ENCODE measurements at places on chromosomes 5 and 9. TPM values are rescaled to one million over a fixed set of nuclear protein-coding genes. Genes with fewer than 3 reads are reported as not detected.

Gene TYRP1
- 0.02 TPM for polyA plus RNA-seq

Gene COL5A1
- polyA plus RNA-seq, result 54.6 TPM

Gene MYMK
- not detected for polyA plus RNA-seq

Gene PAX5
- 0.02 TPM for polyA plus RNA-seq

Gene GRM6
- polyA plus RNA-seq, result not detected

Gene PROB1
- 0.65 TPM for polyA plus RNA-seq

Gene CDC14B
- polyA plus RNA-seq, result 14.9 TPM

Gene GDA
- polyA plus RNA-seq, result 0.02 TPM

Gene S100Z
- 0.08 TPM for polyA plus RNA-seq

Gene CDX1
- 0.18 TPM for polyA plus RNA-seq

Gene FGF10
- polyA plus RNA-seq, result 8.7 TPM

Gene KCNT1
- 1.9 TPM for polyA plus RNA-seq

DNA sequence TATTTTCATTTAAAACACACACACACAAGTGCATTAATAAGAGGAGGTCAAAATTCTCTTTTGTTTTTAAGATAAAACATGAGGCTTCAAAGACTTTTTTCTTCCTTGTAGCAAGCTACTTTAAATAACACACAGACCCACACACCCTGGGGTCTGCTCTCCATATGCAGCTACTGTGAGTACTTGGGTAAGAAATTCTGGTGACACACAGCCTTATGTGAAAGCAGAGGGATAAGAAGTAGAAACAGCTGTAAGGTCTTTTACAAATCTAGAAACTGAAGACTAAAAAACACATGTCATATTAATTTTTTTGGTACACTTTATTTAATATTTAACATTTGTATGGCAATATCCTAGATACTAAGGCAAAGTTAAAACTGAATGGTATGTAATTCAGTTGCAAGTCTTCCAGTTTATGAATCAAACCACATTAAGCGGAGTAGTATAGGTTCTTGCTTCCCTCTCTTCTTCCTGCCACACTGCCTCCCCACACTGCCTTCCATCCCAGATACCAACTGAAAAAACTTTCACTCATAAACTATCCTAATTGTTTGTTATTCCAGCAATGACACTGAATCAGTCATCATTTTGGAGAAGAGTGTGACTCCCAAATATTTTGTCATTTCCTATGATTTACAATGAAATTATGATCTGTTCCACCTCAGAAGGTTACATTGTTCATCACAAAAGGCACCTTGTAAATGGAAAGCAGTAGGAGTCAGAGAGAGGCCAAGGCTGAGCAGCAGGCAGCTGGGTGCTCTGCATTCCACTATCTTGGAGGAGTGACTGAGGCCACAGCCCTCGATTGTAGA, 92.0 kb downstream of the PLCXD3 start:
- DNase-seq, result no peak

DNA sequence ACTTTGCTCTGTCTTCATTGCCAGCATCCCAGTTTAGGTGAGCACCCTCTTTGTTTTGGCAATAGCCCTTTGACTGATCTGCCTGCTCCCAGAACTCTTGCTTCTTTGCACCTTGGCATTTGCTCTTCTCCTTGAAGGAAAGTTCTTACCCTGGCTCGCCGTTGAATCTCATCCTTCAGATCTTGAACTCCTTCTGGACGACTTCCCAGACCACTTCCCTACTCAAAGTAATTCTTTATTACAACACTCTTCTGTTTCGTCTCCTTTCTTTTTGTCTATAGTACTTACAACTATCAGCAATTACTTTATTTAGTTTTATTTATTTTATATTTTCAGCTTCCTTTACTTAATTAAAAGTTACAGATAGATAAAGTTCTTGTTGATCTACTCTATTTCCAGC, 1510.1 kb downstream of the MAT2B start:
- no peak for DNase-seq

GRCh38 chr9:126830827-126831226, 26.0 kb downstream of the ZBTB43 start:
- no peak for DNase-seq

DNA sequence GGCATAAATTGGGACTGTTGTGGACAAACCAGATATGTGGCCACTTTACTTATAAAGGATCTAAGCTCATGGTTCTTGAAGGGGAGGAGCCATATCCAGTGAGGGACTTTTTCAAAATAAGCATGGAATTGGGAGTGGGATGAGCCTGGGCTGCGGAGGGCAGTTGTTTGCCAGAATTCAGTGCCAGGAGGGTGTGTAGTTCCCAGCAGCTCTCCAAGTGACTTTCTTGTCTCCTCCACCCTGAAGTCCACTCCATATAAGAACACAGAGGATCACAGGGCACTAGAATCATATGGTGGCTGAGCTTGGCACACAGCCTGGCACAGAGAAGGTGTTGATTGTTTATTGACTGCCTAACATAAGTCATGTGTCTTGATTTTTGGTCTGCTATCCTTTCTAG, 121.1 kb downstream of the CAVIN4 start:
- no peak for DNase-seq

- DNase-seq, result no peak
Measured at GRCh38 chr5:31107091-31107518, 86.4 kb upstream of the CDH6 start.

GRCh38 chr5:154934881-154935280, 3.1 kb downstream of the GEMIN5 start:
- DNase-seq, result no peak

- DNase-seq, result peak; percentile 83
Measured at GRCh38 chr9:124617477-124618141, 110.4 kb upstream of the NR5A1 start.

GRCh38 chr5:123124859-123125595, 36.0 kb downstream of the PRDM6 start:
- DNase-seq, result no peak

DNA sequence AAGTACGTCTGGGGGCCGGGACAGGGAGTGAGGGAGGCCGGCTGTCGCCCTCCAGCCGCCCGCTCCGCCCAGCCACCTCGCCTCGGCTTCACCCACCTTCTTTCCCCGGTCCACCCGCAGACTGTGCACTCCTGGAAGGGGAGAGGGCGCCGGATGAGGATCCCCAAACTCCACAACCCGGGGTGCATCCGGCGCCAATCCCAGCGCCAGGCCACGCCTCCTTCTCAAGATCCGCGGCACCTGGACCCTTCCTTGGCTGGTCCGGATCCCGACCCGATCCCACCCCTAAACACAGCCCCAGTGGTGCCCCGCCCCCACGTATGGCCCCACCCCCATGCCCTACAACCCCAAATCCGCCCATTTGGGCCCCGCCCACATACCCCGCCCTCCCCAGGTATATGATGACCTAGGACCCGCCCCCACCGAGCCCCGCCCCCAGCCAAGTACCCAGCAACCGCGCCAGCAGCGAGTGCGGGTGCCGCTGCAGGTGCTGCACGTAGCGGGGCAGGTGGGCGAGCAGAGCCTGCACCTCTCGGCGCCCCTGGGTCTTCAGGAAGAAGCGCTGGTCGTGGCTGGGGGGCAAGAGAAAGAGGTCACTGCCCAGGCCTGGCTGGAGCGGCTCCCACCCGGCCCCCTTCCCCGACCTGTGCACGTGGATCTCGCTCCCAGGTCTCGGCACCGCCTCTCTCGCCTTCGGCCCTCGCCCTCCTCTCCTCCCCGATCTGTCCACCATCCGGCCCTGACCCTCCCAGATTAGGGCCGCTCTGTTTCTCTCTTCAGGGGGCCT, 3.2 kb downstream of the PIP5KL1 start:
- peak; percentile 32 for DNase-seq

- no peak for DNase-seq
Measured at GRCh38 chr9:112700085-112700484, 17.8 kb downstream of the INIP start.

DNA sequence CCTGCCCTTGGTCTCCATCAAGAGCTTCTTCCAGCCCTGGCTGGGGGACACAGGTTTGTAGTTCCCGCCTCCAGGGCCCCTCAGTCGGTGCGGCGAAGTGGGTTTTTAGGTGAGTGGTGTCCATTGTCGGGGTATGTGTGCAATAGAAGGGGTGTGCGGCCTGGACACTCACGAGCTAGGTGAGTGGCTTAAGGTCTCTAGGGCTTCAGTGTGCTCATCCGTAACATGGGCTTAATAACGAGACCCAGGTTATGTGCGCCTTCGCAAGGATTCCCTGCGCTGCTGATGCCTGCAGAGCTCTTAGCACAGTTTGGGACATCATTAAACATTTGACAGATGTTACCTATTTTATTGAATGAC, 656 bp downstream of the CEP78 start:
- no peak for DNase-seq

GRCh38 chr5:135221696-135222095, 177.3 kb downstream of the MACROH2A1 start:
- no peak for DNase-seq

GRCh38 chr5:147169901-147170300, 64.9 kb upstream of the STK32A start:
- DNase-seq, result no peak

- DNase-seq, result no peak
Measured at GRCh38 chr5:135821061-135821801, 13.2 kb upstream of the SLC25A48 start.

DNA sequence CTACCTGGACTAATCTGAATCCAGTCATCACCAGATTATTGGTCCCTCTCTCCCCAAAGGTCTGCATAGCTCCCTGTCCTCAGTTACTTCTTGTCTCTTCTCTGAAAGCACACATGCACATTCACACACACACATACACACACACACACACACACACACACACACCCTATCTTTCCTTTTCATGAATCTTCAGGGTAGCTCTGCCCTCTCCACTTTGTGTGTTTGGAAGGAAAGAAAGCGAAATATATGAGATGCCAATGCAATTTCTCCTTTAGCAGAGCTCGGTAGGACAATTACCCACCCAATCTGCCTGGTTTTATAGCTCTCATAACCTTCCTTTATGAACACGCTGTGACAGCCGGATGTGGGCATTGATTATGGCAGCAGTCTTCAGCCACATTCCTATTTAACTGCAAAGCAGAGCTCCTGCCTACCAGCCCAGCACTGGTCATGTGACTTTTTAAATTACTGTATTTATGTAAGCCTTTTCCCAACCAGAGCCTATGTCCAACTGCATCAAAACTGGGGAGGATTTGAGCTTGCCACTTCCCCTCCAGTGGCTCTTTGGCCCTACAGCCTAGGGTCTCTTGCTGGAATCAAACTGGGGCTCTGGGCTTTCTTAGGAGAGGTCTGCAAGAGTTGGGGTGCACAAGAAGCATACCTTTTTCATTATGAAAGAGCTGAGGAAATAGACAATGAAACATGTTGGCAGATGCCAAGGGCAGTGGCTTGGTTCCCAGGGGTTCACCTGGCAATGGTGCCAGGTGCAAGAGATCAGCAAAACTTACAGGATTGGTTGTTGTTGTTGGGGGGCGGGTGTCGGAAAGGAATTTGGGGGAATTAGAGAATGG, 20.8 kb upstream of the MATR3 start:
- DNase-seq, result no peak

DNA sequence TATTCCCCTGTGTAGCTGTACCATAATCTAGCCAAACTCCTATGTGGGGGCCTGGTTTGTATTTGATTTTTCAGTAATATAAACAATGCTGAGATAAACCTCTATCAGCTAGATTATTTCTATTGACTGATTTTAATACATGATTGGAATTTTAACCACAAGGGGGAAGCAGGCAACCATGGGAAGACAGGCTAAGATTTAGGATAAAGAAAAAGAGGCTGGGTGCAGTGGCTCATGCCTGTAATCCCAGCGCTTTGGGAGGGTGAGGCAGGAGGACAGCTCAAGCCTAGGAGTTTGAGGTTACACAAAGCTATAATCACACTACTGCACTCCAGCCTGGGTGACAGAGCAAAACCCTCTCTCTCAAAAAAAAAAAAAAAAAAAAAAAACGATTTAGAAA, 18.1 kb upstream of the GPX3 start:
- DNase-seq, result peak; percentile 60

DNA sequence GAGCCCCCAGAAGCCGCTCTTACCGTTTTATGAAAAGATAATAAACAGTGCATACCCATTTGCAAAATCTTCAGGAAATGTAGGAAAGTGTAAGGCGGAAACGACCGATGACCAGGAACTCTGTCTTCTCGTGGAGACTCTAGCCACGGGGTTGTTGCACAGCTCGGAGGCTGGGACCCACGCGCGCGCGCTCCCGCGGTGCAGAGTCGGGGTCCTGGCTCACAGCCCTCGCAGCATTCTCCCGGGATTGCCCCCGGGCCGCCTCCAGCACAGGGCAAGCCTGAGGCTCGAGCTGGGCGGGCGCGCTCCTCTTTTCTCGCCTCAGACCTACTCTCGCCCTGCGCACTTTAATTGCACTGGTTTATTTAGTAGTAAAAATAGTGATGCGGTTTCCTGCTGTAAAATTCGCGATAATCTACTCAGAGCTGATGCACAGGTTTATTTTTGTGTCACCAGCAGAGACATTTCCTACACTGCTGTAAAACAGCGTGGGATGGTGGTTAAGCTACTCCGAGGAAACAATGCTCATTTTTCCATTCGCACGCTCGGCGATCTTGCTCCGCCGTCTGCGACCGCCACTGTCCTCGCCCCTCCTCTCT, 15.5 kb downstream of the TRIM7 start:
- peak; percentile 53 for DNase-seq

DNA sequence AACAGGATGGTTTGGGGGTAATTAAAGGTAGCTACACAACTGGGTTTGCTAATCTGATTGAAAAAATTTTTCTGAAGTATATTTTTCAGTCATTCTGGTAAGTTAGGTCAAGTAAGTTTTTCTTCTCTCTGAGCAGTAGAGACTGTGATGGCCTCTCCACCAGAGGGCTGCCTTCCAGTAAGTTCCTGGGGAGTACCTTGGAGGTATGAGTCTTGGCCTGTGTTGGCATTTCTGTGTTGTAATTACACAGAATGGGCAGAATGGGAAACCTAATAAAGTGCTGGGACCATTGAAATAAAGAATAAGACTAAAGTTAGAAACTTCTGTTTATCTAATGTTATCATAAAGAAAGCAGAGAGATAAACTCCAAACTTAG, 430.8 kb downstream of the ARHGEF28 start:
- no peak for DNase-seq

DNA sequence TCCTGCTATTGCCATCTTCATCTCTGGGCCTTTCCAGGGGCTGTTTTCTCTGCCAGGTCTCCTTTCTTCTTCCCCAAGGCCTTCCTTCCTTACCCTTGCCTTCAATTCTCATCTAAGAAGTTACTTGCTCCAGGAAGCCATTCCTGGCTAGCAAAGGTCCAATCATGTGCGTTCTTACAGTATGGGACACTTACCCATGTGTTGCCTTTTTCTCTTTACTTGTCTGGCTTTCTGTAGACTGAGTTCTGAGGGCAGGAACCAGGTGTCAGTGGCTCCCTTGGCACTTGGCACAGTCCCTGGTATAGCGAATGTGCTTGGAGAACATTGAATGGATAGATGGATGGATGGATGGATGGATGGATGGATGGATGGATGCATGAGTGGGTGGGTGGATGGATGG, 10.2 kb downstream of the FOXI1 start:
- DNase-seq, result no peak

GRCh38 chr9:25845867-25846266, 167.6 kb upstream of the TUSC1 start:
- no peak for DNase-seq

- DNase-seq, result no peak
Measured at GRCh38 chr5:127887282-127887681, 184.1 kb downstream of the CCDC192 start.

DNA sequence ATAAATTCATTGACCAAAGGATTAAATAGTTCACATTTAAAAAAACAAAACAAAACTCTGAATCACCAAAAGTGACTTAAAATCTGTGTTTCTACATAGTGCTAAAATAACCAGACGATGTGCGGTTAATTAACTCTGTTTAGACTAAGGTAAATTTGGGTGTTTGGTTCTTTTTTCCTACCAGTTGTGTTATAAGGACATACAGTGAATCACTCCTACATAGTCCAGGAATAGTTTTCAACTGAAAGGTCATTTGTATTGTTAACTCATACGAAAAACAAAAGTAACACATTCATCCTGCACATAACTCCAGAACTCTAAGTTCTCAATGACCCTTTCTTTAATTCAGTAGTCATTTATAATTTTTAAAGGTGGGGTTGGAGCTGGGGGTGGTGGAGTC, 203.7 kb downstream of the GLIS3 start:
- no peak for DNase-seq
